ENCODE measurements at places on chromosomes 3 and 15.
A peak's percentile ranks its signal among the peaks of the same experiment; 100 is the strongest.

GRCh38 chr3:178907081-178907480, 164.5 kb downstream of the ZMAT3 start:
- no peak for DNase-seq

DNA sequence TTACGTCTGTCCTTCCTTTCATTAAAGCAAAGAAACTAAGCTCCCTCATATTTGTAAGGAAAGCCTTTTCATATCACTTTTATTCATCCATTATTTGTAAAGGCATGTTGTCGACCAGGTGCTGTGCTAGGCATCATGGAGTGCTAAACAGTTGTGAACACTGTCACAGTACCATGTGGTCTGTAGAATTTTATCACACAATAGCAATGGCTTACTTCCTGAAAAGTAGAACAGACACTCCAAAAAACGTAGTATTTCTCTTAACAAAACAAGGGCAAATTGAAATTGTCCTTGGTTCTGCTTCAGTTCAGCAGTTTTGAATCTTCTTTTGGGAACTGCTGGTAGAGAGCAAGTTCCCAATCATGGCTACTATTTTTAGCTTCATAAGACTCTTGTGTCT, 63.3 kb downstream of the RBMS3 start:
- no peak for DNase-seq

DNA sequence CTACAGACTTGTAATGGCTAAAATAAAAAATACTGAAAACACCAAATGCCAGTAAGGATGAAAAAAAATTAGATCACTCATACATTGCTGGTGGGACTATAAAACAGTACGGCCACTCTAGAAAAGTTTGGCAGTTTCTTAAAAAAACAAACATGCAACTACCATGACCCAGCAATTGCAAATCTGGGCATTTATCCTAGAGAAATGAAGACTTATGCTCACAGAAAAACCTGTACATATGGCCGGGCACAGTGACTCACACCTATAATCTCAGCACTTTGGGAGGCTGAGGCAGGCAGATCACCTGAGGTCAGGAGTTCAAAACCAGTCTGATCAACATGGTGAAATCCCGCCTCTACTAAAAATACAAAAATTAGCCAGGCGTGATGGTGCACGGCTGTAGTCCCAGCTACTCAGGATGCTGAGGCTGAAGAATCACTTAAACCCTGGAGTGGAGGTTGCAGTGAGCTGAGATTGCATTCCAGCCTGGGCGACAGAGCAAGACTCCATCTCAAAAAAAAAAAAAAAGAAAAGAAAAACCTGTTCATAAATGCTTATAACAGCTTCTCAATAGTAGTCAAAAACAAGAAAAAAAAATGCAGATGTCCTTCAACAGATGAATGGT, 5.6 kb downstream of the TP53BP1 start:
- no peak for DNase-seq

DNA sequence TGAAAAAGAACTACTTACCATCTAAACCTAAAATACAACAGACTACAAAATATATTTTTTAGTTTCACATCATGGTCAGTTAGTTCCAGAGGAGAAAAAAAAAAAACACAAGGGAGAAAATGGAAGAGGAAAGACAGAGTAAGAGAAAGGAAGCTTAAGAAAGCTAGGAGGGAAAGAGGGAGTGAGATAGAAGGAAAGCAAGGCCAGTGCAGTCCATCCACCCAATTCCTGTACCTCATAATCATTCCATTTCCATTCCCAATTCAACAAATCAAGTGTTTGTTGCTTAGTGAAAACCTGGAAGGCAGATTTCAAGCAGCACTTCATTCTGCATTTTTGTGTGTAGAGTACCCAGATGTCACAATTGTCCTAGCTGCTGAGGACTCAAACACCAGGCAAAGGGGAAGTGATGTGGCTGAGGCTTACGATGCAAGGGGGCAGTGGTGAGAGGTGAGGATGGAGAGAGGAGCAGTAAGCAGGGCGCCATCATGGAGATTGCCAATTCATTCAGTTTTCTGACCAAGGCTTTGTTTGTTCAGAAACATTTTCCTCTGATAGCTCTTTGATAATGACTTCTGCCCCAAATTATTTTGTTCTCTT, 83.6 kb upstream of the GSK3B start:
- no peak for DNase-seq

DNA sequence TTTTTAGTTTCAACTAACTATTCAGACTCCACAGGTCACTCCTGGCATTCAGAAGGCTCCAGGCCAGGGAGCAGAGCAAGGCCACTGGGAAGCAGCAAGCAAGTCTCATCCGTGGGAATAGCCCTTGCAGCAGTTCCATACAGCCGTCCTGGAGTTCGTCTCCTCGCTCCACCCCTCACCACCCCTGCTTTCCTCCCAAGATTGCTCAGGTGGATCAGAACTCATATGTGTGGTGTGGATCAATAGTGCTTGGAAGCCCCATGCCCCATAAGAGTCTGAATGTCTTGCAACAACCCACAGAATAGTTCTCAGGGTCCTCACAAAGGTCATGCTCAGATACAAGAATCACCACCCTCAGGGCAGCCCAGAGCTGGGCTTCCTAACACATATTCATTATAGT, 44.5 kb downstream of the SUSD5 start:
- no peak for DNase-seq

- DNase-seq: no peak
Measured at GRCh38 chr15:49645277-49645676, 24.4 kb downstream of the DTWD1 start.

- DNase-seq: no peak
Measured at GRCh38 chr3:182668541-182668940, 124.8 kb upstream of the ATP11B start.

GRCh38 chr3:54259636-54260035, 137.3 kb downstream of the CACNA2D3 start:
- DNase-seq: no peak

DNA sequence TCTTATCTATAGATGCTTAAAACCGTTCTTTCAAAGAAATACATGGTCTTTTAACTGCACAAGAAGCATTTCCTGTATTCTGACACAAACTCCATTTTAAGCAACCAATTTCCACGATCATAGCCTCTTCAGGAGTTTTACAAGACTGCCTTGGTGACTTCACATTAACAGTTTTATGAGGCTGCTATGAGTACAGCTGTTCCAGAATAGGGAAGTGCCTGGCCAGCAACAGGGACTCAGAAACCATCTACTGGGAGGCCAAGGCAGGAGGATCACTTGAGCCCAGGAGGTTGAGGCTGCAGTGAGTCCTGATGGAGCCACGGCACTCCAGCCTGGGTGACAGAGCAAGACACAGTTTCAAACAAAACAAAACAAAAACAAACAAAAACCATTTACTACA, 78.4 kb downstream of the B3GNT5 start:
- no peak for DNase-seq

DNA sequence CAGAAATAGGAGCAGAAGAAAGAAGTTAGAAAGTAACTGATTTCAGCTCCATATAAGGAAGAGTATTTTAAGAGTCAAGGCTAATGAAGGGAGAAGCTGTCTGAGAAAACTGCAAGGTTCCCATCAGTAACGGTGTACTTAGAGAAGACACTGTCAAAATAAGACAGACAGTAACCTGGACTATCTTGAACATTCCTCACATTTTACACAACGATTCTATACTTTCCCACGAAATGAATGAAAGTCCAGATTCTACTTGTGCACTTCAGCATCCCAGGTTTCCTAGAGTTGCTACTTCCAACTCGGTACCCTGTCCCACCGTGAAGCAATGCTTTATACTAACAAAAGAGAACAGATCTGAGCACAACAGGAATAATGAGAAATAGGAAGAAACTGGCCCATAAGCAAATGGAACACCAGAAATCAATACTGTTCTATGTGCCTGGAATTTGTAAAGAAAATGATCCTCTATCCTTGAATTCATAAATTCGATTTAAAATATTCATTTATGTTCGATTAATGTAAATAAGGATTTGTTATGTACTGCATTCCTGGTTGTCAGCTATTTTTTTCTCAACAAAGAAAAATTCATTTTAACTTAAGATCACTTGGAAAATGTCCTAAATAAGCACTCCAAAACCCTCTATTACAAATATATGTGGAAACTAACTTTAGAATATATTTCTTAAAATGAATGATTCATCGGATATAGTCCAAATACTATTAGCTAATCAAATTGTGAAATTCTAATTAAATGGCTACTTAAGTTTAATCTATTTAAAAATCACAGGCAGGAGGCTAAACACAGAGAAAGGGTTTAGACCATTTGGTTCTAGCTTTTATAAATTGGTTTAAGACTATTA, 1.5 kb downstream of the C3orf70 start:
- no peak for DNase-seq

DNA sequence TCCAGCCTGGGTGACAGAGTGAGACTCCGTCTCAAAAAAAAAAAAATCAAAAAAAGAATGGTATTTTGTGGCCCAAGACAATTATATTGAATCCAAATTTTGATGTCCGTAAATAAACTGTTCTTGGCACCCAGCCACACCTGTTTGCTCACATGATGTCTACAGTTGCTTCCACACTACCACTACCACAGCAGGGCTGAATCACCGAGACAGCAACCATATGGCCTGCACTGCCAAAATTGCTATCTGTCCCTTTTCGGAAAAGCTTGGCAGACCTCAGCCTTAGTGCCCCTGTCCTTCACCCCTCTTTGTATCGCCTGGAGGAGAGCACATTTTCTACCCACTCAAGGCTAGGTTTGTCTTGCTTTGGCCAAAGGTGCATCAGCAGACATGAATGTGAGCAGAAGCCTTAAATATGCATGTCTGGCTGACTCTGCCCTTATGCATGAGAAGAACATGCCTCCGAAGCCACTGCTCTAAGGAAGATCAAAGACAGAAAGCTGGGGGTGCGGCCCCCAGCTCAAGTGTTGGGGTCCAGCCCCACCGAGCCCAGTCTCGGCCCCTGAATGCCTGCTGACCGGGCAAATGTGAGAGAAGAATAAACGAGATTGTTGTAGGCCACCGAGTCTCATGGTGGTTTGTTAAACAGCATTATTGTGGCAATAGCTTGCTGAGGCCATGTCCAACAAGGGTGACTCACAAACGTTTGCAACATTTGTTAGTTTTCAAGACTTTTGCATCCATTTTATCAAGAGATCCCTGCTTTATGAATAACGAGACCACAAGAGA, 108.1 kb downstream of the TPRA1 start:
- no peak for DNase-seq

DNA sequence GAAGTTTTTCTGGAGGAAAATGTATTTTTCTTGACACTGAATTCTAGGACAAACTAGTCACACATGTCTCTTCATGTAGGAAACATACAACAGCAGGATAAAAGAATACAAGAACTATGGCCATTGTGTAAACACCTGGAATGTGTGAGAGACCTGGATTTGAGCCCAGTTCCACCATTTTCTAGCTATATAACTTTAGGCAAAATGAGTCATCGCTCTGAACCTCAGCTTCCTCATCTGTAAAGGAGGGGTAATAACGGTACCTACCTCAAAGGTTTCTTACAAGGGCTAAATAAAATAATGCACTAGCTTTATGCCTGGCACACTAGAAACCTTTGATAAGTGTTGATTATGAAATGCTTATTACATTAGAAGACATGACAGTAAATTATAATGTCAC, 57.8 kb downstream of the RIOX2 start:
- DNase-seq: no peak

GRCh38 chr3:149368674-149369497, 8.6 kb downstream of the TM4SF1 start:
- no peak for DNase-seq

- no peak for DNase-seq
Measured at GRCh38 chr15:57881361-57881760, 174.8 kb downstream of the POLR2M start.

- DNase-seq: no peak
Measured at GRCh38 chr3:31581660-31582059, 48.9 kb downstream of the STT3B start.

GRCh38 chr3:135325726-135326235, 530.7 kb downstream of the EPHB1 start:
- DNase-seq: no peak

- DNase-seq: no peak
Measured at GRCh38 chr3:60932643-60933042, 318.6 kb downstream of the FHIT start.

GRCh38 chr15:66865622-66866611, 163.9 kb downstream of the SMAD6 start:
- DNase-seq: peak; percentile 48

GRCh38 chr3:187926620-187927019, 181.4 kb upstream of the BCL6 start:
- DNase-seq: no peak

DNA sequence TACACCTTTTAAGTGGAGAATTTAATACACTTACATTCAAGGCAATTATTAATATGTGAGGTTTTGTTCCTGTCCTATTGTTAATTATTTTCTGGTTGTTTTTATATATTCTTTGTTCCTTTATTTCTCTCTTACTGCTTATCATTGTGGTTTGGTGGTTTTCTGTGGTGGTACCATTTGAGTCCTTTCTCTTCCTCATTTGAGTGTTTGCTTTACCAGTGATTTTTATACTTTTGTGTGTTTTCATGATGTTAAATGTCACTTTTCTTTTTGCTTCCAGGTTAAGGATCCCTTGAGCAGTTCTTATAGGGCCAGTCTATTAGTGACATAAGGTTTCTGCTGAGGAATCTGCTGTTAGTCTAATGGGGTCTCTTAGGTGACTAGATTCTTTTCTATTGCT, 116.5 kb downstream of the LRRK1 start:
- DNase-seq: no peak

Measured in left lobe of liver (tissue), 2 donors.